ENCODE measurements at places on chromosomes 6 and 20.

GRCh38 chr6:92110403-92110802, 1309.0 kb downstream of the EPHA7 start:
- no peak for DNase-seq

DNA sequence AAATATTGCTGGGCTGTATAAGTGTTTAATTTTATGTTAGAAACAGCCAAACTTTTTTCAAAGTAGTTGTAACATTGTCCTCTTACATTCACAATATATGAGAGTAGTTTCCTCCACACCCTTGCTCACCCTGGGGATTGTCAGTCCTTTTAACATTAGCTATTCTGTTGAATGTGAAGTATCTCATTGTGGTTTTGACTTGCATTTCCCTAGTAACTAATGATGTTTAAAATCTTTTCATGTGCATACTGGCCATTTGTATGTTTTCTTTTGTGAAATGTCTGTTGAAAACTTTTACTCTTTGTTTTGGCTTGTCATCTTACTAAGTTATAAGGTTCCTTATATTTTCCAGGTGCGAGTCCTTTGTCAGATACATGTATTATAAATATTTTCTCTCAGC, 32.9 kb downstream of the TRIM38 start:
- DNase-seq: no peak

DNA sequence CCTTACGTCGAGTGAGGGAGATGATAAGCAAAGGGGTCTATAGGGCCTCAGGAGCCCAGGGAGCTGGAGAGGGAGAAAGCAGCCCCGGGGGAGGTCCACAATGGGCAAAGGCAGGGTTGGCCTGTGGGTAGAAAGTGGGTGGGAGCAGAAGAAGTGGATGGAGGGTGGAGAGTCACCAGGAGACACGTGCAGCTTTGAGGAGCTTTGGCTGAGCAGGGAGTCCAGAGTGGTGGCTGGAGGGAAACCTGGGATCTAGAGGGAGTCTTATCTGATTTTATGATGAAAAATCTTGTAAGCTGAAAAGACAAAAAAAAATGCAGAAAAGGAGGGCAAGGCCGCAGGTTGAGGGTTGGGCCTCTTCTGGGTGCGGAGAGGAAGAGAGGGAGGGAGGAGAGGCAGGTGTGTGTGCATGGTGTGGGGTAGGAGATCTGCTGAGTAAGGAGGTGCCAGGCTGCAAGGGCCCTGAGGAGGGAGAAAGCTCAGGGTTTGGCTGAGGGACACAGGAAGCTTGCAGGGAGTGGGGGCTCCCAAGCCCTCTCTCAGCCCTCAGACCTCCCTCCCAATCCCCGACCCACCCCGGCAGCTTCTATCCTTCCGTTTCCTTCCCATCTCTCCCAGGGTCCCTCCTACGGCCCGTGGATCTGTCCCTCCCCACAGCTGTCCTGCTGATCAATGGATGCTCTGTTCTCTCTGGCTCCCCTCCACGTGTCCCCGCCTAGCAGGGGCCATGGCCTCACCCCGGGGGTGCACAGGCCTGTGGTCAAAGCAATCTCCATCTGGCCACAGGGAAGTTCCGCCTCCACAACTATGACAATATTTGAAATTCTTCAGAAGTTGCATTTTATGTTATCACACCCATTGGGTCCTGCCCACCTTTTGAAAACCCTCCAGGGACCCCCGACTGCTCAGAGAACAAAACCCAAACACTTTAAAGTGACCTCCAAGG, 17.1 kb upstream of the BPI start:
- DNase-seq: peak; percentile 76

GRCh38 chr6:89793586-89793985, 26.0 kb downstream of the MDN1 start:
- peak; percentile 24 for DNase-seq

- no peak for DNase-seq
Observed at GRCh38 chr6:109292983-109293586, 89.2 kb downstream of the CD164 start.

DNA sequence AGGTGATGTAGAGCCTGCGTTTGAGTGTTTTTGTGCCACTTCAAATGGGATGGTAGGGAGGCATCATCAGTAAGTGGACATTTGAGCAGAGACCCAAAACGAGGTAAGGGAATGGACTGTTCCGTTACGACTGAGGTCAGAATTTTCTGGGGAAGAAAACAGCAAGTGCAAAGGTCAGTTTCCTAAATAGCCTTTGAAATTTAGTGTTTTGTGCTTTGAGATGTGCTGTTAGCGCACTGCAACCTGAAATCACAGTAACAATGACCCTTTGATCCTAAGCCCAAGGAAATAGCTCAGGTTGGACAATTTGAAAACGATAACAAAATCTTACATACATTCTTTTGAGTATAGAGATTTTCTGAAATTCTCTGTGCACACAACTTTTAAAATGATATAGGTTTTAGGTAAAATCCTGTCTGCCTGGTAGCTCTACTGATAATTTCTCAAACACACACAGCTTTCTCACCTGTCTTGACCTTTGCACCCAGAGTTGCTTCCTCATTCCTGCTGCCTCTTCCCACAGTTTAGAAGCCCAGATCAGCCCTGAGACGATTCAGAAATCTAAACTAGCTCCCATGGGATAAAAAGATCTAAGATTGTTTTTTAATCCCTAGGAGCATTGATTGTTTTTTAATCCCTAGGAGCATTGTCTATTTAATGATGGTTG, 22.1 kb downstream of the DCBLD1 start:
- no peak for DNase-seq

GRCh38 chr6:147855803-147856482, 347.5 kb downstream of the SAMD5 start:
- DNase-seq: no peak

All from muscle of back (tissue), 13 donors.